Frontal cortex (tissue), 4 donors: ENCODE measurements at places on chromosomes 2 and 18.

DNA sequence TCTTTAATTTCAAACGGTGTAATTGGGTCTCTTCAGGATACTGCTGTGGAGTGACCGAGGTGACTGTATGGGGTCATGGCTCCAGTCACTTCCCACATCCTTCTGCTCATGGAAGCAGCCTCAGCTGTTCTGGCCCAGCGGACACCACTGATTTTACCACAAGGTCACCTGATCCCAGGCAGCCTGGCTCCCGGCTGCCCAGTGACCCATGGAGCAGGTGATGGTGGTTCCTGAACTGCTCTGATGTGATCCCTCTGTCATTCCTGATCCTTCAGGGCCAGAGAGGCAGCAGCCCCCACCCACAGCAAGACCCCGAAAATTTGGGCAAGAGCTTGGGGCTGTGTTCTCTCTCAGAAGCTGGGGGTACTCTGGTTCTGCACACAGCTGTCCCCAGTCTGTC, 35.5 kb upstream of the HS6ST1 start:
- no peak for DNase-seq

GRCh38 chr2:12616456-12617156, 100.1 kb upstream of the TRIB2 start:
- DNase-seq, result no peak

GRCh38 chr18:58338961-58339592, 289.8 kb downstream of the ALPK2 start:
- DNase-seq, result no peak

GRCh38 chr2:28956890-28957289, 24.2 kb upstream of the TOGARAM2 start:
- no peak for DNase-seq

- no peak for DNase-seq
These were observed 138.9 kb upstream of the NABP1 start for GRCh38 chr2:191539068-191539467.

GRCh38 chr18:22286585-22286984, 117.2 kb downstream of the GATA6 start:
- no peak for DNase-seq

DNA sequence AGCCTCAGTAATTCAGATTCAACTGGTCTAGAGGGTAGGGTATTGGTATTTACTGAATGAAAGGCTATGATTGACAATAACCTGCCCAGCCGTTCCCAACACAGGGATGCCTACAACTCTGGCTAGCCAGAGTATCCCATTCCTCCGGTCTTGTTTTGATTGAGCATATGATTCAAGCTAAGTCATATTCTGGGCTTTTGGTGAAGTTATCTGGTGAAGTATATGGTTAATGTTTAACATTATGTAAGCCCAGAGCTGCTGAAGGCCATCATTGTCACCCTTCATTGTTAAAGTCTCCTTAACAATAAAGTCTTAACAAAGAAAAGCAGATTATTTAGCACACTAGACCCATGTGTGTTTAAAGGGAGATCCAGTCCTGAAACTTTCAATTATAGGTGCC, 152.6 kb downstream of the EXOC6B start:
- DNase-seq, result no peak

GRCh38 chr2:133837441-133838094, 269.3 kb upstream of the NCKAP5 start:
- DNase-seq, result no peak

GRCh38 chr2:233553366-233553765, 13.2 kb downstream of the USP40 start:
- DNase-seq, result no peak

GRCh38 chr2:69830045-69830905, 815 bp downstream of the GMCL1 start:
- DNase-seq, result no peak

DNA sequence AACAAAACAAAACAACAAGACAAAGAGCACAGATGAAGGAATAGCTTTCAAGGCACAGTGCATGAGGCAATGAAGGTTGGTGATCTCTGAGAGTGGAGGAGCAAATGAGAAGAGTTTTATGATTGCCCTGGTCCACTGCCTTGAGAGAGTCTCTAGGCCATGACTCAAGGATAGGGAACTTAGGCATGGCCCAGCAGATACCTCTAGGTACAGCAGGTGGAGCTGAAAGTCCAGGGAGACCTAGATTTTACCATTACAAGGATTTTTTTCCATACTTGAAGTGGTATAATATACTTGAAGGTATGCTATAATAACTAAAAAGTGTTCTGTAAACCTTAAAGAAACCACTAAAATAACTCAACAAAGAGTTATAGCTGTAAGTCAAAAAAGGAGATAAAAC, 239.5 kb upstream of the KLHL29 start:
- DNase-seq, result no peak

- DNase-seq, result no peak
These were observed 47.4 kb downstream of the VWA3B start for GRCh38 chr2:98134172-98135005.

DNA sequence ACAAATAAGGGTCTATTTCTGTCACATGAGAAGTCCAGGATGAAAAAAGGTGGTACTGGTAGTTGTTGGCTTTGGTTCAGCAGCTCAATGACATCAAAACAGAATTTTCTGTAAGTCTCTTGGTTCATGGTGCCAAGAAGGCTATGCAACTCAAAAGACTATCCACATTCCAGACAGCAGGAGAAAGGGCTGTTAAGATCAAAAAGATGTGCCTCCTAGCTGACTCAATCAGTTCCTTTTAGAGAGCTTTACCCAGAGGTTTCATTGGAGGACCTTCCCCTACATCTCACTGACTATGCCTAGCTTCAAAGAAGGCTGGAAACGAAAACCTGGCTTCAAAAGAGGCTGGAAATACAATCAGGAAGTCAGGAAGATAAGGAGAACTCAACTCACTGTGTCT, 98.0 kb downstream of the DYM start:
- no peak for DNase-seq

- DNase-seq, result no peak
These were observed 5.4 kb downstream of the GCC2 start for GRCh38 chr2:108454440-108454839.

DNA sequence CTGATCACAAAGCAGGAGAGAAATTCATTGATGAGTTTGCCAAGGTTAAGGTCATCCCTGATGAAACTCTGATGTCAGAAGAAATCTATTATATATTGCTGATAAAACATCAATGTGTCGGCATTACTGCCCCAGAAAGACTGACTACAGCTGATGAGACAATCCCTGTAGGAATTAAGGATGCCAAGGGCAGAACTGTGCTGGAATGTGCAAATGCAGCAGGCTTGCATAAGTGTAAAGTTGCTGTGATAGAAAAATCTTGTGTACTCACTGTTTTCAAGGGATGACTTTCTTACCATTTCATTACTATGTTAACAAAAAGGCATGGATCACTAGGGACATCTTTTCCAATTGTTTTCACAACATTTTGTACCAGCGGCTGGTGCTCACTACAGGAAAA, 19.7 kb upstream of the MARCO start:
- no peak for DNase-seq

DNA sequence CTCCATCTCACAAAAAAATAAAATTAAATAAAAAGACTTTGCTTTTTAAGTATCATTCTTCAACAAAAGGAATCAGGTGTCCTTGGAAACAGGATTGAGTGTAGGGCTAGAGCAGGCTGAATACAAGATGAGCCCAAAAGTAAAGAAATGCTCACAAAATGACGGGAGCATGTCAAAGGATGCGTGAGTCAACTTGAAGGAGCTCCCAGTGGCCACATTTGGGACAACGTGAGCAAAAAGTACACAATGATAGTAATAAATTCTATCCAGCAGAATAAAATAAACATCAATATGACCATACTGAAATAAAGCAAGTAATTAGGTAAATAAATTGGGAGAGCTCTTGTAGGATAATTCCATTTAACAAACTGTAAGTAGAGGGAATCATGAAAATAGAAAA, 220.7 kb downstream of the PHLPP1 start:
- no peak for DNase-seq

GRCh38 chr2:15941481-15941850, 1.1 kb downstream of the MYCN start:
- DNase-seq, result peak; percentile 57

DNA sequence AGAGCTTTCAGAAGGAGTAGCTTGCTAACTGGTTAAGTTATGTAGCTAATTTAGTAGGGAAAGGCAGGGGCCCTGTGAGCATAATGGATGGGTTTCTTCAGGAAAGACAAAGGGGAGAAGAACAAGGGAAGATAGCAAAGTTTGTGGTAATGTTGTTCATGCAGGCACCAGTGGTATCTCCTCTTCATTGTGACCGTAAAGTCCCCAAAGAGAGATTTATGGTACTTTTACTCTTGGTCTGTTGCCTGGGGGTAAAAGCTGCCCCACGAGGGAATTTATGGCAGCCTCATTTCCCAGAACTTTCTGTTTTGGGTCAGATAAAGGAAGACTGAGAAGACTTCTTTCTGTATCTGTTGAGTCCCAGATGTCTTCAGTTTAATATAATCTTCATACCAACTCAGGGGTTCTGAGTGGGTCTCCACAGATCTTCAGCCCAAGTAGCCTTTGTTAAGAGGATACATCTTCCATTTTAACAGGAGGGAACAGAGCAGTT, 27.5 kb downstream of the MALT1 start:
- no peak for DNase-seq

- DNase-seq, result no peak
These were observed 225.3 kb downstream of the SLC8A1 start for GRCh38 chr2:40226637-40227036.

GRCh38 chr18:13895505-13896033, 19.8 kb downstream of the MC2R start:
- DNase-seq, result no peak

- no peak for DNase-seq
These were observed 28.0 kb downstream of the RNF144A start for GRCh38 chr2:6945087-6945813.

DNA sequence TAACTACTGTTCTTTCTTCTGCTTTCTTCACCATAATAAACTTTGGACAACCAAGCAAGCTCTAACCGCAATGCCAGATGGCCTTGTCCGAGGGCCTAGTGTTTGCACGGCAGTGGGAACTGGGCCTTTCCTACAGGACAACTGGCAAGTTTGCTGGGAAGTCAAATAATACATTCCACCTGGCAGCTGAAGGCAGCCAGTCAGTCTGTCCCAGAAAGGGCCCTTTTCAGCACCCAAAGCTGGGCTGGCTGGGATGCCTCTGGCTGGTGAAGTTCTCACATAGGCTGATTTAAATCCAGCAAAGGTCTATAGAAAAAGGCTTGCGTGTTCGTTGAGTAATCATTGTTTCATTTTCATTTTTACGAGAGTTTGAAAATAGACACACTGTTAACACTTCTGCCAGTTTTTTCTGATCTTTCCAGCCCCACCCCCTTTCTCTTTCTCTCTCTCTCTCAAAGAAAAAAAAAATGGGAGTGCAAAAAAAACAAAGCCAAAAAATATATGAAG, 110.0 kb upstream of the EPAS1 start:
- DNase-seq, result no peak

DNA sequence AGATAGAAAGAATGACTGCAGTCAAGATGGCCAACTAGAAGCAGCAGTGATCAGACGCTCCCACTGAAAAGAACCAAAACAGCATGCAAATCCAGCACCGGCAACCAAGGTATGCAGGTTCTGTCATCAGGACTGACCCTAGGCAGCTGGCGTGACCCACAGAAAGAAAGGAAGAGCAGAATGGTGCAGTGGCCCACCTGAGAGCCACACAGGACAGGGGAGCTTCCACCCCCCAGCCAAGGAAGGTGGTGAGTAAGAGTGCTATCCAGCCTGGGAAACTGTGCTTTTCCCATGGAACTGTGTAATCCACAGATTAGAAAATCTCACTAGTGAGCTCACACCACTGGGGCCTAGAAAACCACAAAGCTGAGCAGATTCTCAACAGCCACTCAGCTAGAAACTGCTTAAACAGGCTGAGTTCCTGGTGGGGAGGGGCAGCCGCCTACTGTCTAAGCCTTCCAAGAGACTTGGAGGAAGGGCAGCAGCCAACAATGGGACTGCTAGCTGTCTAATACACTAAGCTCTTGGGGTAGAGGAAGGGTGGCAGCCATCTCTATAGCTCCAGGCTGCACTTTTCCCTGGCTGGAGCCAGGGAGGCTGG, 127.9 kb downstream of the EVA1A start:
- no peak for DNase-seq

- DNase-seq, result peak; percentile 64
These were observed at the start of gene PID1 for GRCh38 chr2:229270551-229271410. Gene PID1 (minus strand): TSS chr2:229271287. CDS start chr2:229271043, 244 bp downstream.

GRCh38 chr2:240519396-240520129, 38.2 kb downstream of the ANKMY1 start:
- no peak for DNase-seq

DNA sequence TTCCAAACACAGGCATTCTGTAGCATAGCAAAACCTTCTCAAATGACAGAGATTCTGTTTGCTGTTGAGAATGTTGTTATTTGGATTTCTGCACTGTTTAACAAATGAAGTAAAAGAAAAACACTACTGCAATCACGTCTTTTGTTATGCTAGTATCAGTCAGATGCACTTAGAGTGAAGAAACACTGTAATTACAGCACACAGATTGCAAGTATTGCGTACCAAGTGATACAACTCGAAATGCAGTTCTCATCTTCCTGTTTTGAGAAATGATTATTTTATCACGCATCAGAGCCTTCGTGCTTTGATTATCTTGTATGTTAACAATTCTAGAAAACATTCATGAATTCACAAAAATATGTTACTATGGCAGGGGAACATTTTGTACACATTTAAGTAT, 41.8 kb upstream of the KLF11 start:
- DNase-seq, result no peak

- no peak for DNase-seq
These were observed 62.1 kb downstream of the NABP1 start for GRCh38 chr2:191740016-191740419.

GRCh38 chr18:77069931-77070330, 62.7 kb downstream of the MBP start:
- DNase-seq, result no peak

GRCh38 chr2:99643787-99644418, 154.1 kb upstream of the REV1 start:
- DNase-seq, result no peak

- DNase-seq, result no peak
These were observed 42.0 kb upstream of the MYL1 start for GRCh38 chr2:210356944-210357343.

DNA sequence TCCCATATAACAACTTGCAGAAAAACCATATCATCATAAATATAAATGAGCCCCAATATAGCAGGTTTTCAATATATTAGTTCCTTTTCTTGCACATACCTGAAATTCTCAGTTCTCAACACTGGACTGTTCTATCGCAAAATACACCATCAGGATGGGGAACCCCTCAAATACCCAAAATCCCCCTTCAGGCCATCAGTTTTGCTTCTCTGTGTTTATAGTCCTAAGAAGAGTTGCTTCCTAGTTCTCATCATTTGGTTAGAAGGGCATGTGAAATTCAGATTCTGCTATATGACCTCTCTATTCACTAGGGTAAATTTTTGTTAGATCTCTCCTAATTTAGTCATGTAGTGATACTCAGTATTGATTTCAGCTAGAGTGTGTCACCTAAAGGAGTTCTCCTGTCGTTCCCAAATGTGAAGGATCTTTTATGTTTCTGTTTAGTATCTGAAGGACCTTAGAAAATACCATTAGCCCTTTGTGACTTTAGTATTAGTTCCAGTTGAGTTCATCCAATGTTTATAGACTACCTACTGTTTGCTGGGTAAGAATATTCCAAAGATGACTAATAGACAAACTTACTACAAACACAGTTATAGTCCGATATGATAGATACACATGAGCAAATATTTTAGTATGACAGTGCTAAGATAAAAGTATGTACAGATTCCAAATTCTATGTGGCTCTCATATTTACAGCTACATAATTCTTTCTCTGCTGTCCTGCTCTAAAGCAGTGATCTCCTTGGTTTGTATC, 115.8 kb downstream of the TTC27 start:
- DNase-seq, result no peak

- no peak for DNase-seq
These were observed 93.7 kb upstream of the SETBP1 start for GRCh38 chr18:44586782-44587524.

- no peak for DNase-seq
These were observed 130.3 kb upstream of the CTAGE1 start for GRCh38 chr18:22547807-22548561.
